ENCODE measurements at places on chromosomes 3 and 15.

DNA sequence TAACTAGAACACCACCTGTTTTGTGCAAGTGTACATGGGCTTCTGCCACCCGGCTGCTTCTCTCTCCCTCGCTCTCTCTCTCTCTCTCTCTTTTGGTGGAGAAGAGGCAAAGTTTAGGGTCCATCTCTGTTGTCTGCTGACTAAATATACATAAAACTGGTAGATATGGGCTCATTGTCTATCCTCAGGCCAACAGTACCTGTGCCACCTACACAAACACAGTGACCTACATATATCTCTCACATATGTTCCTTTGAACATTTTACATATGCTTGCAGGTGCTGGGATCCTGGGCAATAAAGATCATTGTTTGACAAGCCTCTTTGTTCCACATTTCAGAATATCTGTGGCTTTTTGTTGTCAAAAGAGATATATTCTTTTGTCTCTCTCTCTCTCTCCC, 256.3 kb upstream of the KCNH8 start:
- DNase-seq, result no peak

- DNase-seq, result no peak
Measured at GRCh38 chr3:43191116-43191515, 85.2 kb upstream of the POMGNT2 start.

DNA sequence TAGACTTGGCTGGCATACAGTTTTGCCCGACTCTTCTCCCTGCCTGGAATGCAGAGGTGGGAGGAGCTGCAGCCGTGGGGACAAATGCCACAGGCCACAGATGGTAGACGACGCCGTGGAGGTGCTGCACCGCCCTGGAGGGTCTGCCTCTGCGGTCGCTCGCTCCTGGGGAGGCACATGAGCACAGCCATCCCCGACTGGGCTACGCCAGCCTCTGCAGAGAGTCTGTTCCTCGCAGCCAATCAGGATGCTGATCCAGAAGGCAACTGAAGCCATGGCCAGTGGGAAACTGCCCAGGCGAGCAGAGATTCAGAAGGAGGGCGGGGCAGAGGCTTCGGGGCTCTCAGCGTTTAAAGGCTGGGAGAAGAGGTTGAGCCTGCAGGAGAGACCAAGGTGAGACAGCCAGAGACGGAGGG, 11.9 kb upstream of the LRRC15 start:
- no peak for DNase-seq

DNA sequence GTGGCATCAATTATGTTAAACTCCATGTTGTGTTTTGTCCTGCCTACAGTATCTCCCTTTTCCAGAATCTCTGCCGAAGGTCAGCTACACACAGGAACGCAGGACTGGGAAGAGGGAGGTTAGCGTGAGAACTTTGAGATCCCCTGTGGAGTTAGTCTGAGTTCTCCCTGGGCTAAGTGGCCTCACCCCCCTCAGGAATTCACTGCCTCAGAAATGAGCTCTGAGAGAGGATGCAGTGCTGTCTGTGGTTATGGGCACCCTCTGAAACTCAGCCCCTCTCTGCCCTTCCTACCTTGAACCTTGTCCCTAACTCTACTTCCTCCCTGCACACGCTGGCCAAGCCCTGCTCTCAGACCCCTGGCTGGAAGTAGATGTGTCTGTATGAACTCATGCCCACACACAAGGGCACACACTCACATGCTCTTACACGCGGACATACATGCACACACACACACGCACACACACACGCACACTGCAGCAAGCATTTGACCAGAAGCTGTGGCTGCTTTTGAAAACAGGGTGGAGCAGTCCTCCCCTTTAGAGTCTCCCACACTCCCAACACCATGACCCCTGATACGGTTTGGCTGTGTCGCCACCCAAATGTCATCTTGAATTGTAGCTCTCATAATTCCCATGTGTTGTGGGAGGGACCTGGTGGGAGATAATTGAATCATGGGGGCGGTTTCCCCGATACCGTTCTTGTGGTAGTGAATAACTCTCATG, 5.3 kb upstream of the VIPR1 start:
- DNase-seq, result no peak

DNA sequence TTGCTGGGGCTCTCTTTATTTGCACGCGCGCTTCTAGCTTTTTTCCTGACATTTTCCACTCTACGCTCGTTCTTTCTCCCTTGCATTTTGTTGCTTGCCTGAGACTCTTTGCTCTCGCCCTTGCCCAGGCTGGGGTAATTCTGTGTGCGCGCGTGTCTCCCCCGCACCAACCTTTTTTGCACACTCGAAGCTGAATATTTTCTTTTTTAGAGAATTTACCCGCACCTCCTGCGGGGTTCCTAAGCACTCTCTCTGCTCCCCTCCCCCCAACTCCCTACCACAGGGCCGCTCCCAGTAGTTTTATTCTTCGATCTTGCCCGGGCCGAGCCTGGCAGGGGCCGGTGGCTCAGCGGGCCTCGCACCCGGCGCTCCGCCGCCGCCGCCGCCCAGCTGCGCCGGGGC, 732 bp downstream of the FAM43A start:
- no peak for DNase-seq

DNA sequence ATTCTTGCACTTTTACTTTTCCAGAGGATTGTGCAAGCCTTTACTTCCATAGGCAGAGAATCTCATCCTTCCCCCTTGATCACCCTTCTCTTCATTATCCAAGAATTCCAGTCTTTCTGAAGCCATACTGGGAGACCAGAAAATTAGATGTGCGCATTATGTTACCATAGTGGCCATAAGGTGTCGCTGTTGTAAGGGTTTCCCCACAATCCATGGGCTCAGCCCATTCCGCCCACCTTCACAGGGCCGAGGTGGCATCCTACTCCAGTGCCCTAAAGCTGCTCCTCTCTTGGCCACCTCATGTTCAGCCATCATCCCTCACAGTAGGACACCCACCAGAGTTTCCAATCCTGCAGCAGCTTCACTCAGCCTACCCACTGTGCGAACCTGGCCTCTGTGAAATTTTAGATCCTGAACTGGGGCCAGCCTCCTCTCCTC, 35.0 kb downstream of the CTSH start:
- no peak for DNase-seq

- DNase-seq, result no peak
Measured at GRCh38 chr15:83538682-83539081, 91.5 kb downstream of the SH3GL3 start.

DNA sequence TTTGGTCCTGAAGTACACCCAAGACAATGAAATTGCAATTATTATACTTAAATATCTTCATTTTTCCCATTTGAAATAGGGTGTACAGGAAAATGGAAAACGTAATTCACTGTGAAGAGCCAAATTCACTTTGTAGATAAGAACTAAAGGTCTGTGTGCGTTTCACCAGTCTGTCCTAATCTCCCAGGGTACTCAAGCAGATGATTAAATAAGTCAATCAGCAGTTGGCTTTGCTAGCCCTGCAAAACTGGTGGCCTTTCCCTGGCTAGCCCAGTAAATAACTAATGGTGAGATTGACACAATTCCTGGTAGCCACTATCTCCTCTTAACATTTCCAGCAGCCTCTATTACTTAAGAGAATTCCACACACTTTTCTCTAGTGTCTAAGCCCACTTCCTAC, 389.3 kb downstream of the TBL1XR1 start:
- DNase-seq, result no peak

- peak; percentile 44 for DNase-seq
Measured at GRCh38 chr3:19947549-19948225, 790 bp downstream of the RAB5A start.

DNA sequence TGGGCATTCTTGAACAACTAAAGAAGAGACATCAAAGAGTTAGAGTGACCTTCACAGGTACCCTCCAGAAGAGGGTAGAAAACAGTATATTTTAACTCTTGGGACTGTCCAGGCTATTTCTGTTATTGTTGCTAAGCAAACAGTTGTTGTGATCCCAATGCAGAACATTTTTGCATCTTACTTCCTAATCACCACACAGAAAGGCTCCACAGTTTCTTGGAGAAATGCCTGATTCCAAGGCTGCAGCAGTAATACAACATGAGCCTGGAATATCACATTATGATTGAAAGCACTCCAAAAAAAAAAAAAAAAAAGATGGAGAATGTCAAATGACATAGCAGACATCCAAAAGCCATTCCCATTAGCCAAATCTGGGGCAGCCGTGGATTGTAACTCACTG, 195.6 kb downstream of the CTNNB1 start:
- DNase-seq, result no peak

DNA sequence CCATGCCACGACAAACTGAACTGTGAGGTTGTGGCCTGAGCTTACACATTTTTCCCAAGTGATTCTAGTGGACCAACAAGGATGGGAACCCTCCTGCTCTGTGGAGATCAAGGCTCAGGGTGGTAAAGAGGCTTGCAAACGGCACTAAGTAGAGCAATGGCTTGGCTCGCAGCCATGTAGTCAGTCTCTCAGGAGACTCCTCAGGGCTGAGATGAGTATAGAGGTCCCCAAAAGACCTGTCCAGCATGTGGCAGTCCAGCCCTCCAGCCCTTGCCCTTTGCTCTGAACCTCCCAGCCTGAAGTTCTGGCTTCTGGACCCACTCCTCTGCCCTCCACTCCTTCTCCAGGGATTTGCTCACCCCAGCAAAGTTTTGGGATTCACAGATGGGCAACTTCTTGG, 8.3 kb upstream of the CAMP start:
- DNase-seq, result no peak

DNA sequence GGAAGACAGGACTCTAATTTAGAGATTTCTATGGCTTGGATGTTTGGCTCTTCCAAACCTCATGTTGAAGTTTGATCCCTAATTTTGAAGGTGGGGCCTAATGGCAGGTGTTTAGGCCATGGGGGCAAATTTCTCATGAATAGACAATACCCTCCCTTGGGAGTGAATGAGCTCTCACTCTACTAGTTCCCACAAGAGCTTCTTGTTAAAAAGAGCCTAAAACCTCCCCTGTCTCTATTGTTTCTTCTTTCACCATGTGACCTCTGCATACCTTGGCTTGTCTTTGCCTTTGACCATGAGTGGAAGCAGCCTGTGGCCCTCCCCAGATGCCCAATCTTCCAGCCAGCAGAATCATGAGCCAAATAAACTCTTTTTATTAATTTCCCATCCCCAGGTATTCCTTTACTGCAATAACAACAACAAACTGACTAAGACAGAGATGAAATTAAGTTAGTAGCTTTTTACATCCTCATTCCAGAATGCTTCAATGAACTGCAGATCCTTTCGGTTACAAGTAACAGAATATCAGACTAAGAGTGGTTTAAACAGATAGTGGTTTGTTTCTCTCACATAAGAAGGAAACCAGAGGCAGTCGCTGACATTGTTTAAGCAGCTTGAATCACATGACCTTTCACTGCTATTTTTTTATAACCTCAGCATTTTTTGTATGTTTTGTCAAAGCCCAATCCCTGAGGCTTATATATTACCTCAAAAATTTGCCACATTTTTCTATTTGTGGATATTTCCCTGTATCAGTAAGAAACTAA, 1013.3 kb upstream of the SEMA6D start:
- no peak for DNase-seq

DNA sequence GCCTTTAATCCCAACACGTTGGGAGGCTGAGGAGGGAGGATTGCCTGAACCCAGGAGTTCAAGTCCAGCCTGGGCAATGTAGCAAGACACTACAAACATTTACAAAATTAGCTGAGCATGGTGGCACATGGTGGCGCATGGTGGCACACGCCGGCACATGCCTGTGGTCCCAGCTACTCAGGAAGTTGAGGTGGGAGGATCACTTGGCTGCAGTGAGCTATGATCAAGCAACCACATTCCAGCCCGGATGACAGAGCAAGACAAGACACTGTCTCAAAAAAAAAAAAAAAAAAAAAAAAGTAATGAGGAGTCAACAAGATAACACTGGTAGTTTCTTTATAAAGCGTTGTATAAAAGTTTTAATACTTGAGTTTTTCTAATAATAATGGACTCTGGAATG, 10.1 kb downstream of the FEZF2 start:
- DNase-seq, result no peak

GRCh38 chr15:50113187-50113505, 5.9 kb downstream of the ATP8B4 start:
- no peak for DNase-seq

GRCh38 chr3:43171748-43172147, 65.9 kb upstream of the POMGNT2 start:
- DNase-seq, result no peak

GRCh38 chr15:48190932-48191573, 412 bp upstream of the CTXN2 start:
- no peak for DNase-seq

DNA sequence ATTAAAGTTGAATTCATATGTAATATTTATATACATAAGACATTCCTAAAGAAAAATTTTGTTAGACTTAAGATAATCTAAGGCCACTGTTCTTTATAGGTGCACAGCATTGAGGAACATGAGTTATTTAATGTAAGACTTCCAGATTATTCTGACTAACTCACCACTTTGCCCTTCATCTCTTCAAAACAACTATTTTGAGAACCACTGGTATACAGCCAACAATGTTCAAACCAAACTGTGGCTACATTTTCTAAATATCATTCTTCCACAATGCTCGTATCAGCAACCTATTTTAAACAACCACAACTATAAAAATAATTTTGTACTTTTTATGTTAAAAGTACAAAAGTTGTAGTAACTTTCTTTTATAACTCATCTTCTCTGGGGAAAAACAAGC, 199.8 kb upstream of the ALCAM start:
- DNase-seq, result no peak

- DNase-seq, result no peak
Measured at GRCh38 chr15:62758952-62759349, 283.6 kb upstream of the TPM1 start.

DNA sequence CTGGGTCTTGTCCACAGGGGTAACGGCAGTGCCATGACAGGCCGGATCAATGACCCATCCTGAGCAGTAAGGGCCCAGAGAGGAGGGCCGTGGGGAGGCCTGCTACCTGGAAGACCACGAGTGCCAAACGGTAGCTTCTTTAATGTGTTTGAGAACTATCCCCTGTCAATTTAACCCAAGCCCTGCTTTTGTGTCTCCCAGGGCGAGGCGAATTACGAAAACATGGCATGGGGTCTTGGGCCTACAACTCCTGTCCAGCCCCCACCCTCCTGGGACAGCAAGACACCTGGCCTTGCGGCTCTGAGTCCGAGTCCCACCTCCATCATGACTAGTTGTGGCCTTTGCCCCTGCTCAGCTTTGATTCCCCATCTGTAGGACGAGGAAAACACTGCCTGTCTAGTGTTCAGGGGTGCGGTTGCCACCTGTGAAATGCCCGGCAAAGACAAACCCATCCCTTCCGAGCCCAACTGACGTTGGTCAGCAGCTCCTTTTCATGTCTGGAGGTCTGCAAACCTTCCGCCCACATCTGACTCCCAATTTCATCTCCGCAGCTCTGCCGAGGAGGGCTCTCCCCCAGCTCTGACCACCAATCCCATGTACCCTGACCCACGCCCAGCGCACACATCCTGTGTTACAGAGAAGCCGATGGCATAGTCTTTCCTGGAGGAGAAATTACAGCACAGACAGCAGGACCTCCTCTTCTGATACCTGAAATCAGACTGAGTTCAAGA, 28.9 kb upstream of the SNRPA1 start:
- no peak for DNase-seq

DNA sequence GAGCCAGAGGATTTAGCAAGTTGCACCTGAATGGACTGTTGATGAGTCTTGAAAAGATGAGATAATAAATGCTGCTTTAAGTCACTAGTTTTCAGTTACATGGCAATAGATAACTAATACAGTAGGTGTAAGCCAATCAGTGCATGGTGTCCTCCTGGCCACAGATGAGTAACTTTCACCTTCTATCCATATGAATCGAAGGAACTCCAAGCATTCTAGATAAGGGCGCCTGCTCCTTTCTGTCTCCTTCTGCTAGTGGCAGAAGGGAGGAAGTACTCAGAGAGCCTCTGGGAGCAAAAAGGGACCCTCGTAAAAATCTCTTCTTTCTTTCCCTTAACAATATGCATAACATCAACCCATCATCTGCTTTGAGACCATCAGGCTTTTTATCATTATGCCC, 37.3 kb downstream of the TM6SF1 start:
- DNase-seq, result no peak
